ENCODE measurements at places on chromosomes 5 and 9. TPM values are rescaled to one million over a fixed set of nuclear protein-coding genes. Genes with fewer than 3 reads are reported as not detected.

Gene ZNF608
- 14.0 TPM for total RNA-seq

Gene EMB
- 2.2 TPM for total RNA-seq

Gene SLC22A4
- 9.5 TPM for total RNA-seq

Gene ENTPD2
- total RNA-seq = not detected

Gene INSL4
- not detected for total RNA-seq

Gene PLPPR1
- total RNA-seq = not detected

Gene MOB3B
- 0.22 TPM for total RNA-seq

Gene RALGPS1
- 4.1 TPM for total RNA-seq

Gene MUSK
- 0.39 TPM for total RNA-seq
